Naive thymus-derived CD8-positive, alpha-beta T cell (primary cell): ENCODE measurements at places on chromosomes 4 and X. TPM values are rescaled to one million over a fixed set of nuclear protein-coding genes. Genes with fewer than 3 reads are reported as not detected.

DNA sequence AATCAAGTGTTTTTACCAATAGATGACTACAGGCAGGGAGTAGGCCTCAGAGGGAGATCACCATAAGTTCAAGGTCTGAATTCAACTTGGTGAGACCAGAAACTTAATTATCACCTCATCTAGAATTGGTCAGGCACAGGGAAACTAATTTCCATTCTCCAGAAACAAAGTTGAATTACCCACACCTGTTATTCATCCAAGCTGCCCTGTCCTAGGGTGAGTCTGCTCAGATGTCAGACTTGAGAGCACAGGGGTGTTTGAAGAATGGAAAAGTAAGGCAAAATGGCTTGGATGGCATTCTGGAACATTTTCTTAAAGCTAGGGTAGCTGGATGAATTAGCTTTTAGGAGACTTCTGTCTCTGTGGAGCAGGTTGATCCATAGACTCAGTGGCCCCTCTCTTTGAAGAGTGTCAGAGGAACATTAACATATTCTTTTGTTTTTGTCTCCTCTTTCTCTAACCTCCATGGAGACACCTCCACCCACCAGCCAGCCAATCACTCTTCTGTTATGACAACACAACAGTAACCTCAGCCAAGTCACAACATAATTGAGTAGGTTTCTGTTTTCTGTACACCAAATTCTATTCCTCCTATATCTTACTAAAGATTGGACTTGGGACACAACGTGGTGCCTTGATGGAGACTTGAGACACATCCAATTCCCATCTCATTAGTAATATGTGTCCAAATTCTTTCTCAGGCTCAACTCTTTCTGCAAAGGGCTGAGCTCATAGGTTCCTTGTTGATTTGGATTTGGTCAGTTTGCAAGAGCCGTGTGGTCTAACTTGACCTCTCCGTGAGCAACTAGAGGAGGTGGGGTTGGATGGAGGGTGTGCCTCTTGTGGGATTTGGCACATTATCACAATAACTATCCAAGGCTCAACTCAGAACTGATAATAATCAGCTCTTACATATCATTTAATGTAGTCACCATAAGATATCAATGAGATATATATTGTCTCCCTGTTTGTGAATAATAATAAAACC, 45.1 kb downstream of the VSIG4 start:
- peaks cover 10% of the 10 kb centered on the region for H3K4me1 ChIP-seq
- DNase-seq, result no peak
- no peaks in the 10 kb centered on the region for H3K36me3 ChIP-seq
- no peak overlapping the region for H3K4me3 ChIP-seq
- H3K27me3 ChIP-seq, result no peaks in the 10 kb centered on the region
- no peak overlapping the region for H3K27ac ChIP-seq

DNA sequence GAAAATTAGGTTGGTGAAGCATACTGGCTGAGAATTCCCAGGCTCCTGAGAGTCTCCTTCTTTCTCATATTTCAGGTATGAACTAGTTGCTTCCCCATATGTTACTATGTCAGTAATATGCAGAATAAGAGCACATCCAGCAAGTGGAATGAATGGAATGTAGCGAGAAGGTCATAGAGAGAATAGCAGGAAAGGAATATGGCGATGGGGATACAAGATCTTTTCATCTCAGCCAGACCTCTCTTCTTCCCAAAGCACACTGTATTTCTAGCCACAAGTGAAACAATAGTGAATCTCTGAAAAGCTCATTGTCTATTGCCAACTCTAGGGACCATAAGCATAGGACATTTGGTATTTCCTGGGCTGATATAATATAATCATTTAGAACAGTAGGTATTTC, 54.6 kb upstream of the MMAA start:
- H3K27me3 ChIP-seq, result peaks cover 19% of the 10 kb centered on the region
- H3K27ac ChIP-seq, result no peak overlapping the region
- no peak for DNase-seq
- H3K4me1 ChIP-seq, result no peaks in the 10 kb centered on the region

- no peaks in the 10 kb centered on the region for H3K27me3 ChIP-seq
- no peak overlapping the region for H3K4me3 ChIP-seq
- no peaks in the 10 kb centered on the region for H3K36me3 ChIP-seq
- H3K4me1 ChIP-seq, result no peaks in the 10 kb centered on the region
- no peak for DNase-seq
These were observed 666.1 kb upstream of the BOD1L1 start for GRCh38 chr4:14293582-14293981.

DNA sequence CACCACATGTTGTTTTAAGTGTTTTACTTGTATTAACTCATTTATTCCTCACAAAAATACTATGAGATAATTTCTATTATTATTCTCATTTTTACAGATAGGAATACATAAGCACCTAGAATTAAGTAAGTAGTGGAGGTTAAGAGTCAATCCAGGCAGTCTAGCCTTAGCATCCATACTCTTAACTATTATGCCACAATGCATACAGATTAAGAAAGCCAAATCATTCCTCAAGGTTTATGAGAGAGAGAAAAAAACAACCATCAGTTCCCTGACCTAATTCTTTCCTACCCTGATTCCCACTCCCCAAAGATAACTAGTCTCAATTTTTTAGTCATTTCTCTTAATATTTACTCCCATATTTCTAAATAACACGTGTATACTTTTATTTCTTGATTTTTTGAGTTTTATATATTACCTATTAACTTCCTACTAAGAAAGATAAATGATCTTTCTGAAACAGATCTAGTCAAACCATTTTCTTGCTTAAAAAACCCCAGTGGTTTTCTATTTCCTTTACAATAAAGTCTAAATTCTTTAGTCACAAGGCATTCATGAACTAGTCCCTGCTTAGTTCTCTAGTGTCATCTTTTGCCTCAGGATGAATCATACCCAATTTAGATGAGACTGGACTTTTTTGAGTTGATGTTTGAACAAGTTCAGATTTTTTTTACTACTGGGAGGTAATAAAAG, 16.0 kb downstream of the UBA6 start:
- no peak for DNase-seq
- no peak overlapping the region for H3K27ac ChIP-seq
- H3K27me3 ChIP-seq, result no peaks in the 10 kb centered on the region

GRCh38 chrX:91080822-91081221, 353.8 kb upstream of the PABPC5 start:
- H3K27ac ChIP-seq, result no peak overlapping the region
- DNase-seq, result no peak
- no peaks in the 10 kb centered on the region for H3K27me3 ChIP-seq
- H3K36me3 ChIP-seq, result no peaks in the 10 kb centered on the region
- no peak overlapping the region for H3K4me3 ChIP-seq

DNA sequence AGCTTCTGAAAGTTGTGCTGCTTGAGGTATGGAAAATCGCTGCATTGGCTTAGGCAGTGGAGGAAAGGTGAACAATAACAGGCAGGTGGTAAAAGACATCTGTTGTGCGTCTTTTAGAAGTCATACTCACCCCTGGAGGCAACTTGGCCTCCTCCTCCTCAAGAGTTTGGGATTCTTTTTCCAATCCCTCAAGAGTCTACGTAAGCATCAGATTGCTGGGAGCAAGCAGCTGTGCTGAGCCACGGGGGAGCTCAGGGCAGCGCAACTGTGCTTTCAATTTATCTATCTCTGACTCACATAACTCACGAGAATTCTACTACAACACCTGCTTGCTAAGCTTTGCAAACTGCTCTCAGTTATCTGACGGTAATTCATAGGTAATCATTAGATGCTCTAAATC, 6.4 kb upstream of the RBMX2 start:
- no peak overlapping the region for H3K27ac ChIP-seq
- no peak overlapping the region for H3K4me3 ChIP-seq
- H3K36me3 ChIP-seq, result no peaks in the 10 kb centered on the region
- H3K4me1 ChIP-seq, result no peaks in the 10 kb centered on the region

DNA sequence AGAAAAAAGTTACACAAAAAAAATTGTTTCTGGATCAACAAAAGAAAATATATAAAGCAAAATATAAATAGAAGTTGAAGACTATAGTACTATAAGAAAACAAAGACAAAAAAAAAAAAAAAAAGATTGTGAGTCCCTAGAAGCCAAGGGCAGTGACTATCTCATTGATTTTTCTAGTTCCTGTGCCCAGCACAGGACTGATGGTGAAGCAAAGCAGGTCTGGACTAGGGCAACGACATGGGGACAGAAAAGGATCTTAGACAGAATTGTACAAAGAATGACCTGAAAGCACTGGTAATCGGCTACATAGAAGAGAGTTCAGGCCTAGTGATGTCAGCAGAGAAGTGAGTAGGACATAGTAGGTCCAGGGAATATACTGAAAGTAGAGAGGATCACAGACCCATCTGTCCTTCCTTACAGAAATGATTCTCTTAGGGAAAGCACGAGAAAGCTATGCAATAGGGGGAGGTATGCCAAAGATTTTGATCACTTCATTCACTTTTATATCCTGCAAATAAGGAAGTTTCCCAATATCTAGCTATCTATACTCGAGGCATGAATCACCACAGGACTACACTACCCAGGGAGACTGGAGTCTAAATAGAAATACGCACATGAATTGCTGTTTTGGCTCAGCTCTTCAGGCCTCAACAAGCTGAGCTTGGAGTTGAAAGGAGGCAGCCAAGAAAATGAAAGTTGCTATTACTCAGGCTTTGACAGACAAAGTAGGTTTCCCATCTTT, 230.9 kb upstream of the GPC4 start:
- DNase-seq, result no peak
- no peak overlapping the region for H3K27ac ChIP-seq
- no peaks in the 10 kb centered on the region for H3K4me1 ChIP-seq
- H3K4me3 ChIP-seq, result no peak overlapping the region
- H3K27me3 ChIP-seq, result no peaks in the 10 kb centered on the region
- H3K36me3 ChIP-seq, result no peaks in the 10 kb centered on the region

DNA sequence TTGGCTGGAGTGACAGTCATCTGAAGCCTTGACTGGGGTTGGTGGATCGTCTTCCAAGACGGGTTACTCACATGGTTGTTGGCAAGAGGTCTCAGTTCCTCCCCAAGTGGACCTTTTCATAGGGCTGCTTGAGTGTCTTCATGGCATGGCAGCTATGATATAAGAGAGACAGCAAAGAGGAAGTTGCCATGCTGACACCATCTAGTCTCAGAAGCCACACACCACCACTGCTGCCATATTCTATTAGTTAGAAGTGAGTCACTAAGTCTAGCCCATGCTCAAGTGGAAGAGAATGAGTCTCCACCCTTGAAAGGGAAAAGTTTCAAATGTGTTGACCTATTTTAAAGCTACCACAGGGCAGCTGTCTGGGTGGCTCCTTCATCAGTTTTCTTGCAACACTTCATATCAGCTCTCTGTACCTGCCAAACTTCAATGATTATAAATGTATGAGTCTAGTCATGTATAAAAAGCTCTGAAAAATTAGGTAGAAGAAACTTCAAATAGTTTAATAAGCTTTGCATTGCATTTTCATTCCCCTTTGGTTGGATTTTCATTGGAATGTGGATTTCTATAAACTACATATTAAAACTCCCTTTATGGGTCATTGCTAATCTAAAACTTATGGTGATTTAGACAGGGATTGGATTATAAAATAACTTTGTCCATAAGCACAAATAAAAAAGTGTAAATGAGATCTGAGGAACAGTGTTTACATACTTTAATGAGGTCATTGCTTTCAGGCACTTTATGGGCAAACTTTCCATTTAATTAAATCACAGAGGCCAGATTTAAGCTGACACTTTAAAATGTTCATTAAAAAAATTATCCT, 68.0 kb upstream of the ATXN3L start:
- H3K4me3 ChIP-seq, result no peak overlapping the region
- no peak overlapping the region for H3K27ac ChIP-seq
- DNase-seq, result no peak
- H3K36me3 ChIP-seq, result peaks cover 14% of the 10 kb centered on the region
- H3K27me3 ChIP-seq, result no peaks in the 10 kb centered on the region
- H3K4me1 ChIP-seq, result no peaks in the 10 kb centered on the region

GRCh38 chr4:178823673-178824295, 1381.5 kb upstream of the AGA start:
- H3K4me3 ChIP-seq, result no peak overlapping the region
- no peak overlapping the region for H3K27ac ChIP-seq
- no peaks in the 10 kb centered on the region for H3K4me1 ChIP-seq
- H3K27me3 ChIP-seq, result no peaks in the 10 kb centered on the region

- H3K36me3 ChIP-seq, result peaks cover 8% of the 10 kb centered on the region
- peak; percentile 68 for DNase-seq
- no peaks in the 10 kb centered on the region for H3K27me3 ChIP-seq
- peak overlapping the region; percentile 57 for H3K4me3 ChIP-seq
- H3K4me1 ChIP-seq, result peaks cover 98% of the 10 kb centered on the region
These were observed 20.2 kb downstream of the WDR1 start for GRCh38 chr4:10096201-10096977.

GRCh38 chr4:185730387-185730786, 81.6 kb downstream of the SORBS2 start:
- no peak overlapping the region for H3K27ac ChIP-seq
- H3K27me3 ChIP-seq, result peaks cover 25% of the 10 kb centered on the region
- DNase-seq, result no peak
- H3K4me3 ChIP-seq, result no peak overlapping the region
- no peaks in the 10 kb centered on the region for H3K4me1 ChIP-seq

- no peak for DNase-seq
- no peak overlapping the region for H3K27ac ChIP-seq
- H3K27me3 ChIP-seq, result no peaks in the 10 kb centered on the region
- H3K36me3 ChIP-seq, result no peaks in the 10 kb centered on the region
These were observed 174.5 kb upstream of the C1QTNF7 start for GRCh38 chr4:15253349-15253748.

- H3K27ac ChIP-seq, result no peak overlapping the region
- DNase-seq, result no peak
- H3K36me3 ChIP-seq, result no peaks in the 10 kb centered on the region
- peaks cover 2% of the 10 kb centered on the region for H3K27me3 ChIP-seq
- H3K4me3 ChIP-seq, result no peak overlapping the region
- no peaks in the 10 kb centered on the region for H3K4me1 ChIP-seq
These were observed 305.3 kb downstream of the FRMPD4 start for GRCh38 chrX:12443534-12444098.

DNA sequence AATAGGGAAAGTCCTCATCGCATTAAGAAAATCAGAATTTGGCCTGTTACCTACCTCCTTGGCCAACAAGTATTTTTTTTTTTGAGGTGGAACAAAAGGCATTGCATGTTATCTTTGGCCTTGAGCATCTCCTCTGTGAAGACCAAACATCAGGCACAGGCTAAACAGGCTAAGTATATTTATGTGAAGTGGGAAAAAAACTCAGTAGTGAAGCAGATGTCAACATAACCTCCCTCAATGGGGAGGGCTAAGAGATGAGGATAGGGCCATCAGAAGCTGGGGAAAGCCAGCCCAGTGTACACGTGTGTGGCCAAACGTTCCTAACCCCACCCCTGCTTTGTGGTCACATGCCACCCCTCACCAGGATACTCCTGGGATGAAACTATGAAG, 102.5 kb downstream of the FNIP2 start:
- H3K27me3 ChIP-seq, result no peaks in the 10 kb centered on the region
- no peak overlapping the region for H3K27ac ChIP-seq
- DNase-seq, result no peak
- no peaks in the 10 kb centered on the region for H3K4me1 ChIP-seq
- H3K36me3 ChIP-seq, result peaks cover 70% of the 10 kb centered on the region
- no peak overlapping the region for H3K4me3 ChIP-seq

SUPT20HL2 gene
- polyA plus RNA-seq, result not detected

FRMPD3 gene
- 0.10 TPM for polyA plus RNA-seq

LRCH2 gene
- not detected for polyA plus RNA-seq

ASB9 gene
- 1.5 TPM for polyA plus RNA-seq

LDOC1 gene
- 9.3 TPM for polyA plus RNA-seq

GAGE1 gene
- not detected for polyA plus RNA-seq

BEND2 gene
- polyA plus RNA-seq, result not detected

PDE6B gene
- 25.4 TPM for polyA plus RNA-seq

CT45A7 gene
- not detected for polyA plus RNA-seq
